ENCODE measurements at places on chromosomes 3 and 15. TPM values are rescaled to one million over a fixed set of nuclear protein-coding genes. Genes with fewer than 3 reads are reported as not detected.

DNA sequence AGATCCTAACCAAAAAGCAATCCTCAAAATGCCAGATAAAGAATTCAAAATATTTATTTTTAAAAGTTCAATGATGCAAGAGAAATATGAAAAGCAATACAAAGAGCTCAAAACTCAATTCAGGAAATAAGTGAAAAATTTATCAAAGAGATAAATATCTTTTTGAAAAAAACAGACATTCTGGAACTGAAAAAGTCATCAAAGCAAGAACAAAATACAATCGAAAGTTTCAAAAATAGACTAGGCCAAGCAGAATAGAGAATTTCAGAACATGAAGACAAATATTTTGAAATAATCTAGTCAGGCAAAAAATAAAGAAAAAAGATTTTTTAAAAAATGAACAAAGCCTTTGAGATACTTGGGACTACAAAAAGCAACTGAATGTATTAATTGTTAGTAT lies 83.4 kb upstream of the STT3B start:
- H3K27ac ChIP-seq = no peak overlapping the region
- peaks cover 24% of the 10 kb centered on the region for H3K4me1 ChIP-seq
- H3K27me3 ChIP-seq = no peaks in the 10 kb centered on the region
- DNase-seq = no peak

- peaks cover 9% of the 10 kb centered on the region for H3K4me1 ChIP-seq
- no peaks in the 10 kb centered on the region for H3K27me3 ChIP-seq
- H3K36me3 ChIP-seq = peaks cover 4% of the 10 kb centered on the region
- no peak overlapping the region for H3K27ac ChIP-seq
- no peak overlapping the region for H3K4me3 ChIP-seq
- no peak for DNase-seq
Measured at GRCh38 chr3:56061279-56061626, 407.0 kb downstream of the ERC2 start.

- H3K4me3 ChIP-seq = no peak overlapping the region
- H3K4me1 ChIP-seq = peaks cover 9% of the 10 kb centered on the region
- no peaks in the 10 kb centered on the region for H3K36me3 ChIP-seq
- DNase-seq = no peak
- H3K27ac ChIP-seq = no peak overlapping the region
- H3K27me3 ChIP-seq = no peaks in the 10 kb centered on the region
Measured at GRCh38 chr3:66413151-66413751, 87.6 kb downstream of the LRIG1 start.

GRCh38 chr15:85129881-85130280 lies 148.2 kb downstream of the PDE8A start:
- DNase-seq = no peak
- H3K36me3 ChIP-seq = peaks cover 77% of the 10 kb centered on the region
- H3K4me3 ChIP-seq = no peak overlapping the region
- H3K4me1 ChIP-seq = peaks cover 13% of the 10 kb centered on the region
- no peak overlapping the region for H3K27ac ChIP-seq
- no peaks in the 10 kb centered on the region for H3K27me3 ChIP-seq

GRCh38 chr3:178685591-178685906 lies 149.3 kb downstream of the KCNMB2 start:
- H3K4me3 ChIP-seq = no peak overlapping the region
- DNase-seq = no peak
- H3K27ac ChIP-seq = no peak overlapping the region
- H3K4me1 ChIP-seq = peaks cover 2% of the 10 kb centered on the region

GRCh38 chr3:38644016-38644661 lies 5.3 kb downstream of the SCN5A start:
- H3K27me3 ChIP-seq = peaks cover 41% of the 10 kb centered on the region
- no peak for DNase-seq
- H3K4me3 ChIP-seq = no peak overlapping the region
- H3K36me3 ChIP-seq = no peaks in the 10 kb centered on the region
- H3K27ac ChIP-seq = no peak overlapping the region
- peaks cover 2% of the 10 kb centered on the region for H3K4me1 ChIP-seq

GRCh38 chr3:133955892-133956291 lies 60.2 kb upstream of the RAB6B start:
- H3K36me3 ChIP-seq = peaks cover 5% of the 10 kb centered on the region
- no peak overlapping the region for H3K4me3 ChIP-seq
- peak overlapping the region; percentile 83 for H3K27ac ChIP-seq

DNA sequence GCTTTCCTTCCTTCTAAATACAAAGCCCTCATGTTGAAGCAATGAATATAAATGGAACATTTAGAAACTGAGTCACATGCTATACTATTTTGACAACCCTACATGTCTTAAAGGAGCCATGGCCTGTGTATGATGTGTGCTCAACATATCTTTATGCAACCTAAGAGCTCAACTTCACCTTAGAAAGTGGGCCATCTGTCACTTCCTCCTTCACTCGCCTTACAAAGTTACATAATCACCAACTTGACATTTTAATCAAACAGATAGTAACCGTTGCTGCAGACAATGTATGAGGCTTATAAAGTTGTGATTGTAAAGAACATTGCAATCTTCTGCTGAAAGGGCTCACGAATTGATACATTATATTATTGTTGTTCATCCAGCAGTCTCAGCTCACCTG lies 163.6 kb downstream of the SERPINI1 start:
- peaks cover 1% of the 10 kb centered on the region for H3K36me3 ChIP-seq
- H3K4me1 ChIP-seq = peaks cover 41% of the 10 kb centered on the region
- no peak overlapping the region for H3K27ac ChIP-seq
- DNase-seq = no peak
- H3K4me3 ChIP-seq = no peak overlapping the region

CCR5 gene
- not detected for total RNA-seq

- no peak overlapping the region for H3K27ac ChIP-seq
- no peaks in the 10 kb centered on the region for H3K4me1 ChIP-seq
- DNase-seq = no peak
- H3K4me3 ChIP-seq = no peak overlapping the region
Measured at GRCh38 chr3:100966049-100966491, 27.2 kb downstream of the ABI3BP start.

GRCh38 chr3:153903430-153903829 lies 217.8 kb upstream of the ARHGEF26 start:
- H3K27ac ChIP-seq = no peak overlapping the region
- H3K4me1 ChIP-seq = peaks cover 24% of the 10 kb centered on the region
- DNase-seq = no peak
- peaks cover 20% of the 10 kb centered on the region for H3K27me3 ChIP-seq
- no peak overlapping the region for H3K4me3 ChIP-seq

GRIP2 gene
- total RNA-seq = 1.0 TPM

DNA sequence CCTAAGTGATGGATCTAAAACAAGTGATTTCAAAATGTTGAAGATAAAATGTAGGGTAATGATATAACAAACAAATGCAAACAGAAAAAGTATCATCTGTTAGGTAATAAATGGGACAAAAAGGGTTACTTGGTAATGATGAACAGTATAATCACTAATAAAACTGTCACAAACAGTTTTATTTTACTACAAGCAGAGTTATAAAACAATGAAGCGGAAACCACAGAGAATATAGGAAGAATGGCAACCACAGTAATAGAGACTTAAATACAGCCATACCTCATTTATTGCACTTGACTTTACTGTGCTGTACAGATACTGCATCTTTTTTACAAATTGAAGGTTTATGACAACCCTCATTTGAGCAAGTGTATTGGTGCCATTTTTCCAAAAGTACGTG lies 52.8 kb downstream of the HERC1 start:
- H3K4me3 ChIP-seq = no peak overlapping the region
- H3K36me3 ChIP-seq = peaks cover 18% of the 10 kb centered on the region
- no peak for DNase-seq
- H3K27me3 ChIP-seq = no peaks in the 10 kb centered on the region

POLG gene
- total RNA-seq = 68.2 TPM

SLC22A13 gene
- total RNA-seq = 0.85 TPM

DNA sequence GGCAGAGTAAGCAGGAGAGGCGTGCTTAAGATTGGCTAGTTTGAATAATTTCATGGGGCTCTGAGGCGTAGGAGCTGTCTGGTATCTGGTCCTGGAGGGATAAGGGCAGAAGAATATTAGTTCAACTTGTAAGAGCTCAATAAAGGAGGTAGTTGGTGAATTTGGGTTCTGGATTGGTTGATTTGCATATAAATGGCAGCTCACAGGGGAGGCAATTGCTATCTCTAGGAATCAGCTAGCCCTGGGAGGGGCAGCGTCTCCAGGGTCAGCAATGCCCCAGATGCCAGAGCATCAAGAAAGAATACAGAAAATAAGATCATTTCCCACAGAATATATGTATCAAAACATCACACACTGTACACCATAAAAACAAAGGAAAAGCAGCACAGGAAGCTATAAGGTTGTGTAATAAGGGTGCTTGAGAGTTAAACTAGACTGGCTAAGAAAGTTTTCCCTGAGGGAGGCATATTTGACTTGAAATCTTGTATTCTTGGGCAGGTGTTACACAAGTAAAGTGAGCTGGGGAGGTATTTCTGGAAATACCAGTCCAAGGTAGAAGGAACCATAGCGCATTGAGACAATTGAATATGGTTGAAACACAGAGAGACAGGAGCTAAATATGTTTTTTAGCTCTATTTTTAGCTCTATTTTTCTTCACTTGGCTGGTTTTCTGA lies 6.1 kb downstream of the MOBP start:
- no peaks in the 10 kb centered on the region for H3K36me3 ChIP-seq
- H3K4me1 ChIP-seq = peaks cover 8% of the 10 kb centered on the region
- H3K4me3 ChIP-seq = no peak overlapping the region
- no peak overlapping the region for H3K27ac ChIP-seq
